Suprapubic skin (tissue), 4 donors: ENCODE measurements at places on chromosomes 3 and 15.

DNA sequence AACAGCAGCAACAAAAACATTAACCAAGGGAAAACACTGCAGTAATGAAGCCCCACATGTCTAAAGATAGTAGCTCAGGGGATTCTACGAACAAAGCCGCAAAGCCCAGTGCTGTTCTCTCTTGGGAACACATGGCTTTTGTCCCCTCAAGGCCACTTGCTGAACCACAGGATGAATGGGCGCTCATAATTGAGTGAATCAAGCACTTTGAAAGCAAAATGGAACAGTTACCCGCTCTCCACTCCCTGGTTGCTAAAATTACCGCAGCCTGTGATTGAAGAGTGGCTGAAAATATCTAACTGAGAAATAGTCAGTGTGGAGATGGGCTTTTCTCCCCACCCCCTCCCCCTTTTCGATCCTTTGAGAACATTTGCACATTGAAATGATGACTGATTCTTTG lies 39.6 kb downstream of the RASGRF1 start:
- DNase-seq, result no peak
- no peak overlapping the region for H3K27ac ChIP-seq
- H3K4me1 ChIP-seq, result no peaks in the 10 kb centered on the region
- peaks cover 4% of the 10 kb centered on the region for H3K27me3 ChIP-seq

- H3K27me3 ChIP-seq, result no peaks in the 10 kb centered on the region
- DNase-seq, result no peak
- H3K36me3 ChIP-seq, result no peaks in the 10 kb centered on the region
- H3K27ac ChIP-seq, result no peak overlapping the region
- peaks cover 13% of the 10 kb centered on the region for H3K4me1 ChIP-seq
- H3K4me3 ChIP-seq, result no peak overlapping the region
These were observed 2.2 kb upstream of the B3GALNT1 start for GRCh38 chr3:161107311-161107710.

DNA sequence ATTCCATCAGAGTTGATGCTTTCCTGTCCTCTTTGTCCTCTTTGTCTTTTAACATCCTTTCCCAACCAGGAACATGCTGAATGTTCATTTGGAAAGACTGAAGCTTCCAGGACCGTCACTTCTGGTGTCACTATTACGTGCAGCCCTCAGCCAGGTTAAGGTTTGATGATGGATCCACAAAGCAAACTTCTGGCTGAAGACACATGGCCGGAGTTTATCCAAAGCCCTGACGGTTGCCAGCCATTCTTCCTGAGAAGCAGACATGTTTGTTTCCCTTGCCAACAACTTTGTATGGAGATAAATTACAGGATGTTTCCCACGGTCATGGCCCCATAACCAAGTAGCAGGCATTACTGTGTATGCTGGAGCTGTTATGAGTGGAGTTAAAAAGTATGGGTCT lies 236.9 kb downstream of the THSD4 start:
- H3K27me3 ChIP-seq, result no peaks in the 10 kb centered on the region
- no peak overlapping the region for H3K27ac ChIP-seq
- H3K4me3 ChIP-seq, result no peak overlapping the region
- peaks cover 26% of the 10 kb centered on the region for H3K4me1 ChIP-seq
- DNase-seq, result no peak

DNA sequence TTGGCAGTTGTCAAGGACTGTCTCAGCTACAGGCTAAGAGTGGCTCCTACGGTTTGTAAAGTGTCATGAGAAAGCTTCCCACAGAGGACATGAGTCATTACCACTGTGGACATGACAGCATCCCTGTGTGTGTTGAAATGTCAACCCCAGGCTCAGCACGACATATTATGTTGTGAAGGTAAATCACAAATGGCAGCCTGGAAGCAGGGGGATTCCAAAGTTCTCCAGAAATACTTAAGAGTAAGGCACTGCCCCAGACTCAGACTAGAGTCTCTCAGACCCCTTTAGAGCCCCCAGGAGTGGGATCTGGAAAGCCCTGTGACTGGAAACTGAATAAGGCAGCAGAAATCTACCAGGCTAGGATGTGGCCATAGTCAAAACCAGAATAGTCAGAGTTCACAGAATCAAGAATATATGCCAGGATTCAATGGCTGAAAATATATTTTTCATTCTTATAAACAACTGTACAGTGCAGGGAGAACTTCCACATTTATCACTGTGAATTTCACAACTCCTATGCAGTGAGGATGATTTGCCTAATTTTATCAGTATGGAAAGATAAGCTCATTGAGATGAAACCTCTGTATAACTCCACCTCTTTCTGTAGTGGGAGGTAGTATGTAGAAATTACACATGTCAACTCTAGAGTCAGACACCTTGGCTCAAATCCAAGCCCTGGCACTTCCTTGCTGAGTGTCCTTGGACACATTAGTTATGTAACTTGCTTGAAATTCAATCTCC lies 237.1 kb upstream of the CFAP20DC start:
- no peak overlapping the region for H3K27ac ChIP-seq
- no peaks in the 10 kb centered on the region for H3K36me3 ChIP-seq
- no peaks in the 10 kb centered on the region for H3K27me3 ChIP-seq
- no peak for DNase-seq
- H3K4me3 ChIP-seq, result no peak overlapping the region
- no peaks in the 10 kb centered on the region for H3K4me1 ChIP-seq
